ENCODE measurements at places on chromosomes 11 and 22.

- DNase-seq: no peak
These were observed 61.7 kb upstream of the FGF3 start for GRCh38 chr11:69880826-69881445.

DNA sequence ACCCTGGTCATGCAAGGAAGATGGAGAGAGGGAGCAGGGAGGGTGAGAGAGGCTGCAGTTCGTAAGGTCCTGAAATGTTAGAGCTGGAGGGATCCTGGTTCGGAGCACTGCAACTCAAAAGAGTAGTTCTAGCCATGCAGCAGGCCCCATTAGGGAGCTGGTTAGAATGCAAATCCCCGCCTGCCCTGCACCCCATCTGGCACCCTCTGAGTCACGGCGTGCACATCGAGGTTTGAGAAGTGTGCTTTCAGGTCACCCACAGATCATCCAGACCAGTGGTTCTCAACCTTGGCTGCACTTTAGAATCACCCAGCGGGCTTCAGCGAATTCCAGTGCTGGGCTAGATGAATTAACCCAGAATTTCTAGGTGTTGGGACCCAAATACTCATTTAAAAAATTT, 48.2 kb downstream of the ST3GAL4 start:
- DNase-seq: no peak

DNA sequence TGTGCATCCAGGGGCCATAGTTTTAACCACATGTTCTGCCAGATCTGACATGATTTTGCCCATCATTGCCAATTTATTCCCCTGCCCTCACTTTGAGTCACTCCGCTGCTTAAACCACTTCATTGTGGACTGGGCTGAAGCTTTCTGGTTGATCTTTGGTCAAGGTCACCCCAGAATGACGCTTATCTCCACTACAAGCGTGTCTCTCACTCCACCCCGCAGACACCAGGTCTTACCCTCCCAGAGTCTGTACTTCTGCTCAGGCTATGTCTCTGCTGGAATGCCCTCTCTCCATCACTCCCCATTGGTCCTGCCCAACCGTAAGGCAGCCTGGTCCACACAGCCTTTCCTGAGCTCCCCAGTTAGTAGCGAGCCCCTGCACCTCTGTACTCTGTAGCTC, 170.5 kb upstream of the SYT13 start:
- DNase-seq: no peak

- no peak for DNase-seq
These were observed 159.0 kb upstream of the ZC3H12C start for GRCh38 chr11:109934151-109934550.

- no peak for DNase-seq
These were observed 24.8 kb downstream of the SERPING1 start for GRCh38 chr11:57622263-57622662.

All from NCI-H1048 (cell line).